ENCODE measurements at places on chromosomes 1 and 21.

DNA sequence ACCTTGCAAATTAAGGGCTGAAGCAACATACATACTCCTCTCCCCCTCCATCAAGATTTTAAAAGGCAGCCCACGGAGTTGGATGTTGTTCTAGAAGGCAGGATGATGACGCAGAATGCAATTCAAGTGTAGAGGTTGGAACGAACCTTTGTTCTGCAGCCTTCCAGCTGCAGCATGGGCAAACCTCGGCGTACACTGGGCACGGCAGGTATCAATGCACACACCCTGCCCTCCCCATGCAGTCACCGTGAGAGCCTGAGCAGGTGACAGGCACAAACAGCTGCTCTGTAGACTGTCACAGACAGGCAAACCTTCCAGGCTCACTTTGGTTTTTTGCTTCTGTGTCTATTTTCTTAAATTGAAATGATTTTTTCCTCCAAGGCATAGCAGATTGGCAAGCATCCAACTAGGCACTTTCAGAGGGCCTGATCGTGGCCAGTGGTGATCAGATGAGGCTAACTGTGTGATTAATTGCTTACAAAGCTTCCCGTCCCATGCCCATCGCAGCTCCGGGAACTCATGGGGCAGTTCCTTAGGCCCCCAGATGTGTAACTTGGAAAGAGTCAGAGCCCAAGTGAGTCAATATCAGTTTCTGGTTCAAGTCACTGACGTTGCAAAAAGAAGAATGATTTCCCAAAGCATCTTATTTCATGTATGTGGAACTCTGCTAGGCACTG, 82.3 kb downstream of the ITPKB start:
- DNase-seq, result no peak

- DNase-seq, result no peak
Observed at GRCh38 chr1:194570476-194570875, 1384.1 kb upstream of the B3GALT2 start.

DNA sequence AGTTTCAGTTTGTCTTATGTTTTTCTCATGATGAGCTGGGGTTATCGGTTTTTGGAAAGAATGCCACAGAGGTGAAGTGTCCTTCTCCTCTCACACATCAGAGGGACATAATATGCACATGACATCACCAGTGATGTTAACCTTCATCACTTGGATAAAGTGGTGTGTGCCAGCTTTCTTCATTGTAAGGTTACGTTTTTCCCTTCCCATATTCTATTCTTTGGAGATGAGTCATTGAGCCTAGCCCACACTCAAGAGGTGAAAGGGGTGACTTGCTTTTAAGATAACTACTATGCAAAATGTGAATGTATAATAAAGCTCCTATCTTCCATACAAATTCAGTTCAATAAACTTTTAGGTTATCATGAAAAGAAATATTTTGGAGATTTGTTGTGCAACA, 36.7 kb upstream of the MAGI3 start:
- DNase-seq, result no peak

GRCh38 chr1:36905941-36906340, 128.4 kb downstream of the GRIK3 start:
- DNase-seq, result no peak
